ENCODE measurements at places on chromosomes 1 and 21.

DNA sequence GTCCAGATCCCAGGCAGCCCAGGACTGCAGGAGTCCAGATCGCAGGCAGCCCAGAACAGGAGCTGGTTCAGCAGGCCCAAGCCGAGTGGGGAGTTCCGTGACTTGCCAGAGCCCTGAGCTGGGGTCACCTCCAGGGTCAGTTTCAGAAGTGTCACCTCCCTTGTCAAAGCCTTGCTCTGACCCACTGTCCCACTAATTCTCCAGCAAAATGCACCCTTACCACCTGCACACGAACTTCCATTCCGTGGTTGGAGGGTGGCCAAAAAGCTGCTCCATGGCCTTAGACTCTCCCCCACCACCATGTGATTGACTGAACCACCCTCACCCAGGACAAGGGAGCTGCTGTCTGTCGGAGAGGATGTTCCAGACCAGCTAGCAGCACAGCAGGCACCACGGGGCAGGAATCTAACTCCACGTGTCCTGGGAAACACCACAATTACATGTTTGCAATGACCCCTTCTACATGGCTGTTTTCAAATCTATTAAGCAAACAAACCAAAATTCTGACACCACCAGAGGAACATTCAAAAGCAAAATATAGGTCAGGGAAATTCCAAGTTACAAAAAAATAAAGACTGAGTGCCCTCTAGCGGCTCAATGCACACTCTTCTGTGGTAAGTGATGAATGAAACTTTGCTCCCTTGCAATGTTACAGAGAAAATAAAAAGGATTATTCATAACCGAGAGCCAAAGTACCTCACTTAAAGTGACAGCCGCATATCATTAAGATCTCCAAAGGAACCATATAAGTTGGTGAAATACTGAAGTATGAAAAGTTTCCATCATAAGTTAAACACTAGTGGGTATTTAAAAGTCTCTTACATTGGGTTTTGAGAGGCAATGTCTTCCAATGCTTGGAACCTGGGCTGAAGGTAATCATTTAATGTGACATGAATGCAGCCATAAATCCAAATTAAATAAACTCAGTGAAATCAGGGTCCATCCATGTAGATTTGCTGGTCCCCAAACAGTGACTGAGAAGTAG lies 76.3 kb downstream of the NPHP4 start:
- DNase-seq: peak; percentile 72

GRCh38 chr1:112714313-112715263 lies 544 bp downstream of the PPM1J start:
- no peak for DNase-seq

DNA sequence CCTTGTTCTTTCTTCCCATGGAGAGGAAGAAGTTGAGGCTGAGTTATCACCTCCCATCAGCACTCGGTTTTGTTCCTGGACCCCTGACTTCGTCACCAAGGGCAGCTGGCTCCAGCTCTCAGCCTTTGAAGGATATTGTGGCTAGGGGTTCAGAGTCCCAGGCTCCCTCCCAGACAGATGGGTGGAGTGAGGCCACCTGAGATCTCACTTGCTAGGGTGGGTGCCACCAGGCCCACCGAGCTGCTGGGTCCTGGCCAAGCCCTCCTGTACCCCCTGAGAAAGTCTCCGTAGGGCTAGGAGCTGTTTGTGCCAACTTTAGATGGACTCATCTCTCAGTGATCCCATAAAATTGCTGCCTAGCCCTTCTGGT lies 6.9 kb downstream of the MX2 start:
- DNase-seq: no peak

DNA sequence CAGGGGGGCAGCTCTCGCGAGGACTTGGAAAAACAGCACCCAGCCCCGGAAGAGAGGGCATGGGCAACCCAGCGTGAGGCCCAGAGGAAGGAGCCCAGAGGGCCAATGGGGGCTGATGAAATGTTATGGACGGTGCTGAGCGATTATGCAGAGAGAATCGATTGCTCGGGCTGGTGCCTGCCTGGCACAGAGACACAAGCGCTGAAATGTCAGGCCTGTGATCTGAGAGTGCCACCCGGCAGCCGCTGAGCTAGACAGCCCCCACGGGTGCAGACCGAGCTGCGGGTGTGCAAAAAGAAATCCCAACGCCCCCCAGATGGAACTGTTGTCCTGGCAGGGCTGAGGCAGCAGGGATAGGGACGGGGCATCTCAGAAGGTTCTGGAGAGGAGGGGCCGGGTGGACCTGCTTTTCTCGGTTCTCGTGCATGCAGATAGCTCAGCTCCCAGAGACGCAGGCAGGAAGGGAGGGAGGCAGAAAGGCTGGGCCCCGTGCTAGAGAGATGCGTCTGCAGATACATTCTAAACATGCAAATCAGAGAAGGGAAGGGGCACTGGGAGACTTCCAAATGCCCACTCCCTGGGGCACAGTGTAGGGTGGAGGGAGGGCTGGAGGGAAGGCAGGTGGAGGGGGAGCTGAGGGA lies 41.5 kb downstream of the TAS1R2 start:
- no peak for DNase-seq

DNA sequence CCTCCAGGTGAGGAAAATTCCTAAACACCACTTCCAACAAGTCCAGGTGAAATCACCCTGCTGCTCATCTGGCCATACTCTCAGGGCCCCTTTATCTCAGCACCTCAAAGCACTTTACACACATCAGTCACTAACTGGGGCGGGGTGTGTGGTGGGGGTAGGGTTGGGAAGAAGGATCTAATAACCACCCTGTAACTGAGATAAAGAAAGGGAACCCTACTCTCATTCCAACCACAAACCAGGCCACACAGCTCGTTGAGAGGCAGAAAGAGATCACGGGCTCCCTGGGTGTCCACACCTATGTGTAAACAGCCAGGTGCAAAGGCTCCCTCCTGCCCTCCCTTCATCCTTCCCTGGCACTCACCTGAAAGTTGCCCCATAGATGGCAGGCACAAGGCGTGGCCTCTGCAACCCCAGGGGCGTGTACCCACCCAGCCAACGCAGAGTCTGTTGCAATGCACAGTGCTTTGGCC lies 20.4 kb downstream of the GPR161 start:
- no peak for DNase-seq

DNA sequence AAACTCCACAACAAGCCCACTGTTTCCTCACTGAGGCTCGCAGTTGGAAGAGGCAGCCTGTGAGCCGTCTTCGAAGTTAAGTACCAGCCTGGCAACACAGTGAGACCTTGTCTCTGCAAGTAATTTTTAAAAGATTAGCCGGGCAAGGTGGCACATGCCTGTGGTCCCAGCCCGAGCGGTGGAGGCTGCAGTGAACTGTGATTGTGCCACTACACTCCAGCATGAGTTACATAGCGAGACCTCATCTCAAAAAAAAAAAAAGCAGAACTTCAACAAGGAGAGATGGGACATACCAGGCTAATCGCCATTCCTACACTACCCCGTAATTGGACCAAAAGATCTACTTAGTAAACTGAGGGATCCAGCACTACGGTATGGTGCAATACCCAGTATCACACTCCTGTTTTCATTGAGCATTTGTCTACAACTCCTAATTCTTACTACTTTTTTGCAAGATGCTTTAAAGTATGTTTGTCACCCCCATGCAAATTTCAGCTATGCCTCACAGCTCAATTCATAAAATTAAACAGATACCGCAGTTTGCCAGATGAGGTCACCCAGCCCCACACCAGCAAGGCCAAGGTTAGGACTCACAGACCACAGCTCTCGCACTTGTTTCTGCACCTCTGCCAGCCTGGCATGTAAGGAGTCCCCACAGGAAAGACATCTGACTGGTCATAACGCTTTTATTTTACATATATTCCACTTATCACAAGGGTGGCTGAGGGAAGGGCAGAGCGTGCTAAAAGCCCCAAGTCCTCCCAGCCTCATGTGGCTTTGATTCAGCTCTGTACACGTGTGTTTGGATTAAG lies 21.0 kb downstream of the SDE2 start:
- no peak for DNase-seq

GRCh38 chr21:19993268-19993667 lies 1004.9 kb upstream of the NCAM2 start:
- no peak for DNase-seq

GRCh38 chr1:12486401-12487005 lies 131.5 kb downstream of the DHRS3 start:
- peak; percentile 32 for DNase-seq

DNA sequence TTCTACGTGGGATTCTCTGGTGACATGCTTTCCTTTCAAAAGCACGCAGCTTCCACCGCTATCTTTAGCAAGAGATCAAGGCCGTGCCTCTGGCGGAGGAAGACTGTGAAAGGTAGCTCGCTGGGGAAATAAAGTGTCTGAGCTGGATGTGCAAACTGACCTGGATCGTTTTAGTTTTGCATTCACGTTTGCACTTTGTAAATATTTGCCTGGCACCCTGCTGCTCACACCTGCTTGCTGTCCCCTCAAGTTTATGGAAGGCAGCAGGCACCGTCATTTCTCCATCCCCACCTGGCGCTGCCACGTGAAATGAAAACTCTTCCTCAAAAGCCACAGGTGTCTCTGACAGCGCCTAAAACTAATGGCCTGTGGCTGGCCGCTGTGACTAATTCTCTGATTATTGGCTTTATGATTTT lies 44.0 kb upstream of the TARDBP start:
- no peak for DNase-seq

DNA sequence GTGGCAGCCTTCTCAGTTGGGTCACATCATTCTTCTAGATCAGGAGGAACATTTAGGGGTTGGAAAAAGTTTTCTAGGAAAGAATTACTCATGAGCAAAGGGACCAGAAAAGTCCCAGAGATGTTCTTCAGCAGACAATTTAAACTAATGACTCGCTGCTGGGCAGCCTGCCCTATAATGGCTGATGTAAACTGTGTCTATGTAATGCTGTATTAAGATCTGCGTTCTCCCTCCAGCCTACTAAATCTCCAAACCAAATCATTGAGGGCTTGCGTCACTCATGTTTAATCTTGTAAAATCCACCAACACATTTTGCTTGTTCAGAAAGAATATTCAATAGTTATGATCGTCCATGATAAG lies 92.1 kb downstream of the LRRC8C start:
- no peak for DNase-seq

GRCh38 chr1:65577278-65577677 lies 156.8 kb downstream of the LEPR start:
- no peak for DNase-seq

DNA sequence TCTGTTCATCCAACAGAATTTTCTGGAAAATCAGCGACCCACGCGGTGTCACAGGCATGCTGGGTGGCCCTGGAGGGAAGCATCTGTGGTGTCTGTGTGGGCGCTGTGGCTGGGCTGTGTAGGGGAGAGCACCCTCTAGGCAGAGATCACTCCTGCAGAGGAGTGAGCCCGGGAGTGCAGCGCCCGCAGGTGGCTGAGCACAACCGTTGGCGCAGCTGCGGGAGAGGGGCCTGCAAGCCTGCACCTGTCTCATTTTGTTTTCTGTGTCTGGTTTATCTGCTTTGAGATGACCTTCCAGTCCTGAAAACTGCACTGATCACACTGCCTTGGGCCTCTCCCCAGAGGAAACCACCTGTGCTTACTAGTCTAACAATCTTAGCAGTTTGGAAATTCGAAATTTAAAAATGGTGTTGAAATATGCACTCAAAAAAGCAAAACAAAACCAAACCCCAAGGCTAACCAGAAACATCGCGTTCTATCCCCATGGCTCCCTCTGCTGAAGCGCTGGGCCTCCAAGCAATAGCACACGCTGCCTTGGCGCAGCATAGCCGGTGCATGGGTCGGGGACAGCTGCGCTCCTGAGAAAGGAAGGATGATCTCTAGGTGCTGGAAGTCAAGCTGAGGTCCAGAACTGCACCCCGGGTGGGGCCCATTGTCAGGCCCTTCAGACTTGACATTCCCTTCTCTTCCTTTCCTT lies 4.8 kb downstream of the FAM3B start:
- no peak for DNase-seq

- no peak for DNase-seq
These were observed 52.7 kb downstream of the VWA5B1 start for GRCh38 chr1:20343149-20343937.

DNA sequence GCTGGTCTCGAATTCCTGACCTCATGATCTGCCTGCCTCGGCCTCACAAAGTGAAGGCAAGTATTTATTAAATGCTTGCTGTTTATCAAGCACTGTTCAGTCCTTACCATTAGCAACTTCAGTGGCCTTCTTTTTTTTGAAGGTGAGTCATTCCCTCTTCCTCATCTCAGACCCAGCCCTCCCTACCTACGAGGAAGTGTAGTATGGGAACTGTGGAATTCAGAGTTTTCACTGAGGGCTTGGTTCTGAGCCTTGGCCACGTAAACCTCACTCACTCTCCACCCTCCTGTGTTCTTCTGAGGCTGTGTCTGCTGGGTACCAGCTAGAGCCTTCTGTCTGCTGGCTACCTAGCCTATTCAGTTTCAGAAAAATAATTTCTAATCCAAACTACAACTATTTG lies 218.3 kb upstream of the SGIP1 start:
- no peak for DNase-seq

GRCh38 chr1:19322481-19322880 lies 10.4 kb downstream of the SLC66A1 start:
- DNase-seq: no peak

GRCh38 chr1:183920651-183921050 lies 115.7 kb downstream of the RGL1 start:
- no peak for DNase-seq

GRCh38 chr1:54652168-54652567 lies 10.6 kb downstream of the MROH7 start:
- no peak for DNase-seq

All from brain pericyte (primary cell).